ENCODE measurements at places on chromosomes 12 and 14.

- DNase-seq: peak; percentile 78
These were observed 419 bp upstream of the ATXN7L3B start for GRCh38 chr12:74537126-74537706.

GRCh38 chr14:62667421-62667914 lies 377.8 kb downstream of the KCNH5 start:
- no peak for DNase-seq

GRCh38 chr14:92161521-92161920 lies 39.8 kb downstream of the CPSF2 start:
- DNase-seq: no peak

GRCh38 chr14:45135659-45136395 lies at the start of gene FANCM:
Gene FANCM, plus strand, starts transcription at chr14:45135930. Its CDS starts 102 bp downstream, at chr14:45136032.
- DNase-seq: peak; percentile 99

- no peak for DNase-seq
These were observed 184.7 kb upstream of the OTX2 start for GRCh38 chr14:56995010-56995409.

- no peak for DNase-seq
These were observed 28.5 kb downstream of the FMNL3 start for GRCh38 chr12:49678711-49679110.

GRCh38 chr14:95174184-95174792 lies 17.0 kb upstream of the DICER1 start:
- no peak for DNase-seq

DNA sequence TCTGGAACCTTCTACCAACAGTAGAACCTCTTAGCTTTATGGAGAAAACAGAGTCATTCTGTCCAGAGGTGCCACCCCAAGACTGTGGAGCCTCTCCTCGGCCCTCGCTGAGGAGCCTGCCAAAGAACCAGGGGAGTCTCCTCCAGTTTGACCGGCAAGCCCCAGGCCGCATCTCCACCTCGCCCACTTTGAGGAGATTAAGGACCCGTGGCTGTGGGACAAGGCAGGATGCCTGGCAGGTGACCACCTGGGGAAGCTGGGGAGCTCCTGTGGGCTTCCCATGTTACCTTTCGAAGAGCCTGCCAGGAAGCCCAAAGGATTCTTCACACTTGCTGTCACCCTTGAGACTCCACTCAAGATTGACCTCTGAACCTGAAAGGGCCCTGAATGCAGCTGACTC lies 3.8 kb downstream of the PLEKHG7 start:
- DNase-seq: no peak

DNA sequence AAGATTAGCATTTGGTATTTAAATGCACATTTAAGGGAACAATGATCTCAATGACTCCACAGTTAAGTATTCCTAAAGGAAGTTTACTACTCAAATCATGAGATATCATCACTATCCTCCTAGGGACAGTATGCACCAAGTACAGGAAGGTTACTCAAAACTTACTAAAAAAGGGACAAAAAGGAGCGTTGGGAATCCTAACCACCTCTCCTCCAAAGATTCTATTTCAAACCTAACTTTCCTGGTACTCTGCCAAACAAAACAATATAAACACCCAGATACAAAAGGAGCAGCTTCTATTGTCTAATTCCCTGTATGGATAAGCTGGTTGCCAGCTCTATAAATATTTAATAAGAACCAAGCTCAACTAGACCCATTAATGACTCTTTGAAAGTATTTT lies 377.7 kb downstream of the NUAK1 start:
- DNase-seq: no peak

GRCh38 chr12:116561181-116561821 lies 2.1 kb downstream of the MAP1LC3B2 start:
- DNase-seq: no peak

DNA sequence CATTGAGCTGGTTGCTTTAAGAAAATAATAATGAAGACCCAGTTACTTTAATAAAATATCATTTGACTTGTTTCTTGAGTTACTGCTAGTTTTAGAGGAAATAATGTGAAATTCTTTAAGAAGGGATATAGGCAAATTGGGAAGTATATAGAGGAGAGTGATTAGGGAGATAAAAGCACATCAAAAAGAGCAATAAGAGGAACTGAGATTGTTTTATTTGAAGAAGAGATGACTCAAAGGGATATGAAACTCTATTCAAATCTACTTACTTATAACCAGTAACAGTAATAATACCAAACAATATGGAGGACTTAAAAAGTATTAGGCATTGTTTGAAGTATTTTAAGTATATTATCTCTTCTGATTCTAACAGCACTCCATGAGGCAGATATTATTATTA lies 37.1 kb downstream of the LRRK2 start:
- DNase-seq: no peak

DNA sequence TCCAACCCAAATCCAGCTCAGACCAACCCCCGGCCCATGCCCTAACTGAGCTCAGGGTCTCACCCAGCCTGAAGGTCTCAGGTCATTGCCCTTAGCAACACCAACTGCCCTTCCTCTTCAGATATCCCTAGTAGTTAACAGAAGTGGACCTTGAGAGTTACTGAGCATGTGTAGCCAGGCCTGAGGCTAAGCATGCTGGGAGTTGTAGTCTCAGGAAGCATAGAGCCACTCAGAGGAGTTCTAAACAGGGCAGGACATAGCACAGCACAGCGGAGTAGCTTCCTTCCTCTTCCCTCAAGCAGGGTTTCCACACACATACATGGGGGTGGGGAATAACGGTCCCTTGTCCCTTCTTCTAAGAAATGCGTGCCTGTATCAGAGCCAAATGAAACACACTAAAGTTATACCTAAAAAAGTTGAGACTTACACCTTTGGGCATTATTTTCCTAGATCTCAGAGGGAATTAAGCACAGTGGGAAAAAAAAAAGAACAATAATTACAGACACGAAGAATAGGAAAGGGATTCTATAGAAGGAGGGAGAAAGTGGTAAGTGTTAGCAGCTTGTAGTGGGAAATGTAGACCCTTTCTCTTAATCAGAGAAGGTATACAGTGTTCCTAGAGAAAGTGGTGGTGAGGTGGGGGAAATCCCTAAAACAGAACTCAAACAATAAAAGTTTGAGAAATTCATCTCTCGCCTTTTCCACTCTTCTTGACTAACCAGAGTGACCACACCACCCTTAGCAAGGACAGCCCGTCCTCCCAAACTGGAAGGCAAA lies 4.4 kb downstream of the KMT2D start:
- peak; percentile 43 for DNase-seq

- no peak for DNase-seq
These were observed 40.5 kb downstream of the ALKBH1 start for GRCh38 chr14:77667331-77667730.

DNA sequence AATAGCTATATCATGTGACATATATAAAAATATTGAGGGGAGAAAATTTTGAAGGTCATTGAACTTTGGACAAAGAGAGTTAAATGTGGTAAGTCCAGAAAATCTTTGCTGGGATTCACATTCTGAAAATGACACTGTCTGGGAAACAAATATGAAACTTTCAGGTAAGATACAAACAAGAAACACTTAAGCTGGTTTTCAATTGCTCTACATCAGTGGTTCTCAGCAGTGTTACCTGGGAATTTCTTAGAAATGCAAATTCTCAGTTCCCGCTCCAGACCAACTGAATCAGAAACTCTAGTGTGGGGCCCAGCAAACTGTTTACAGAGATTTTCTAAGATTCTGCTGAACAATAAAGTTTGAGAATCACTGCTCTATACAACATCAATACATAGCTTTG lies 3.6 kb upstream of the CDK17 start:
- DNase-seq: no peak

DNA sequence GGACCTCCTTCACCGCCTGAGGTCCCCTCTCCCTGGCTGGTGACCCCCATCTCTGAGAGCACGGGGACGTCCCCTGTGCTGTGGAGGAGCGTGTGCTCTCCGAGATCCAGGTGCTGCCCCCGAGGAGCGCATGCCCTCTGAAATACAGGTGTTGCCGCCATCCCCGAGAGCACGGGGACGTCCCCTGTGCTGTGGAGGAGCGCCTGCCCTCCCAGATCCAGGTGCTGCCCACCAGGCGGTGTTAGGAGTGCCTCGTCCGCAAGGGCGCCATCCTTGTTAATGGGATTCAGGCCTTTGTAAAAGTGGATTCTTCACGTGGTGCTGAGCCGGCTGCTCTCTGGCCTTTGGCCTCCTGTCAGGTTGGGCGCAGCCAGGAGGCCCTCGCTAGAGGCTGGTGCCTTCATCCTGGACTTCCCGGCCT lies 10.1 kb downstream of the NOC4L start:
- no peak for DNase-seq

DNA sequence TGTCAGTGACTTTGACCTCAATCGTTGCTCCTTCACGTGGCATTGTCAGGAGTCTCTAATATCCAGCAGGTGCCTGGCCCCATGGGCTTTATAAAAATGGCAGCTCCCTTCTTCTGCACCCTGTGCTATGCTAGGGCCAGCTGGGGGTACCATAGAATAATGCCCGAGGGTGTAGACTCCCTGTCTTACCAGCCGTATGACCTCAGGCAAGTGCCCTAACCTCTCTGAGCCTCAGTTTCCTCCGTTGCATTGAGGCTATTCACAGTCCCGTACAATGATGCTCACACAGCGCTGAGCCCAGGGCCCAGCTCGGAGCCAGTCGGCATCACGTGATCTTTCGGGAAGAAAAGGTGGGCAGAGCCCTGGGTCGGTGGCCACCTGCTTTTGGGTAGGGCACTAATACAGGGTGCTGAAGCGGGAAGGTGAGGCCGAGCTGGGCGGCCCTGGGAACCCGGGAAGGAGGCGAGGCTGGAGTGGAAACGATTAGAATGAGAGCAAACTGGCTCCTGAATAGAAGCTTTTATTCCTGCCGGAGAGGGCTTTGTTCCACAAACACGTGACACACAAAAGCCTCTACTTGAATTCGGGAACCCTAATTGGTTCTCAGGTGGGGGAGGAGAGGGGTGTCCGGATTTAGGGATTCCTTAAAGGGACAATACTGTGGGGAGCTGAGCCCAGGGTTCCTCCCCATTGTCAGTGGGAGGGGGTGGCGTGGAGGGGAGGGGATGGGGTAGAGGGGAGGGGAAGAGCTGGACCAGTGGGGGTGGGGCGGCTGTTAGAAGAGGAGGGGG lies 19.9 kb upstream of the MSI1 start:
- no peak for DNase-seq

- DNase-seq: no peak
These were observed 37.1 kb upstream of the OR5AU1 start for GRCh38 chr14:21192875-21193535.

GRCh38 chr12:49874142-49874897 lies 29.4 kb downstream of the FAIM2 start:
- no peak for DNase-seq

- DNase-seq: no peak
These were observed 68.1 kb upstream of the DCD start for GRCh38 chr12:54716261-54716660.

- DNase-seq: peak; percentile 94
These were observed 7.9 kb downstream of the DYNC1H1 start for GRCh38 chr14:101972126-101972866.

DNA sequence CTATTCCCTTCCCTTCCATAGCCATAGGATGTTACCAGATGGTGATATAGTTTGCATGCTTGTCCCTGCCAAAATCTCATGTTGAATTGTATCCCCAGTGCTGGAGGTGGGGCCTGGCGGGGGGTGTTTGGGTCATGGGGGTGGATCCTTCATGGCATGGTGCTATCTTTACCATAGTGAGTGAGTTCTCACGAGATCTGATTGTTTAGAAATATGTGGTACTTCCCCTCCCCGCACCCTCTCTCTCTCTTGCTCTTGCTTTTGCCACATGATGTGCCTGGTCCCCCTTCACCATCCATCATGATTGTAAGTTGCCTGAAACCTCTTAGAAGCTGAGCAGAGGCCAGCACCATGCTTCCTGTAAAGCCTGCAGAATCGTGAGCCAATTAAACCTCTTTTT lies 181.3 kb downstream of the CAND1 start:
- no peak for DNase-seq

DNA sequence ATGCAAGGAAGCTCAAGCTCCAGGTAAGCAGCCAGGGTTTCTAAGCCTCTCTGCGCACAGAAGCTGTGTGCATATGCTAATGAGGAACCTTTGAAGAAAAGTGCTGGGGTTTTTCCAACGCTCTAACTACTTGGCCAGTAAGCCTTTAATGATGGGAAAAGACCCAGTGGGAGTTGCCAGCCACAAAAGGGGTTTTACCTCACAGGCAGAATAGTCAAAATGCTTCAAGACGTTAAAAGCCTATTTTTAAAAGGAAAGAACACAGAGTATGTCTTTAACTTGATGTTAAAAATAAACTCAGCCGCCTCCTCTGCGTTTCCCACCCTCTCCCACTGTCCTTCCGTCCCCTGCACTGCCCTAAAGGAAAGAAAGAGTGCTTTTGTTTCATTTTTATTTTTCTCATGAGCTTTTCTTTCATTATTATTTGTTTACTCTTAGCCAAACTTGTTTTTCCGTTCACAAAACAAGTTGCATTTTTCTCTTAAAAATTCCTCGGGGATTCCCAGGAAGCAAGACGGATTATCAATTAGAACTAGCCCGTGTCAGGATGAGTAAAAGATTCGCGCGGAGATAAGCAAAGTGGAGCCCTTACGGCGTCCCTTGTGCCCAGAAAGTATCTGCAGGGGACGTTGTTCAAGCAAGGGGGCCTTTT lies 209.8 kb upstream of the NUDT4 start:
- no peak for DNase-seq

GRCh38 chr12:95633049-95633731 lies 81.9 kb upstream of the USP44 start:
- no peak for DNase-seq

DNA sequence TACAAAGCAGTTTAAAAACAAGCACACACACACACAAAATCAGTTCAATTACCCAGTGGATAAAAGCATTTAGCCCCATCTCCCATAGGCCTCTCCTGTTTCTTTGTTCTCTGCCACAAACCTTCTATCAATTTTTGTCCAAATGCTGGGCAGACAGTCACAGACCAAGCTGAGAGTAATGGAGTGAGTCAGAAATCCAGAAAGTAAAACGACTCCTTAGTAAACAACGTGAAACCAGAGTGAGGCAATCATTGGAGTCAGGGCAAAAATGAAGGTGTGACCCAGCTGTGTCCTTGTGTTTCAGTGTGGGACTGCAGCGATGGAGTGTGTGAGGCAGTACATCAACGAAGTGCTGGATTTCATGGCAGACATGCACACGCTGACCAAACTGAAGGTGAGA lies 102.0 kb downstream of the PRIMA1 start:
- no peak for DNase-seq

Measured in NCI-H446 (cell line).